ENCODE measurements at places on chromosomes 3 and 15. TPM values are rescaled to one million over a fixed set of nuclear protein-coding genes. Genes with fewer than 3 reads are reported as not detected.

GRCh38 chr3:191292243-191293015 lies 36.8 kb upstream of the CCDC50 start:
- no peak overlapping the region for H3K4me3 ChIP-seq
- no peak for DNase-seq
- no peaks in the 10 kb centered on the region for H3K4me1 ChIP-seq
- no peaks in the 10 kb centered on the region for H3K27me3 ChIP-seq
- H3K36me3 ChIP-seq = no peaks in the 10 kb centered on the region
- H3K27ac ChIP-seq = no peak overlapping the region

DNA sequence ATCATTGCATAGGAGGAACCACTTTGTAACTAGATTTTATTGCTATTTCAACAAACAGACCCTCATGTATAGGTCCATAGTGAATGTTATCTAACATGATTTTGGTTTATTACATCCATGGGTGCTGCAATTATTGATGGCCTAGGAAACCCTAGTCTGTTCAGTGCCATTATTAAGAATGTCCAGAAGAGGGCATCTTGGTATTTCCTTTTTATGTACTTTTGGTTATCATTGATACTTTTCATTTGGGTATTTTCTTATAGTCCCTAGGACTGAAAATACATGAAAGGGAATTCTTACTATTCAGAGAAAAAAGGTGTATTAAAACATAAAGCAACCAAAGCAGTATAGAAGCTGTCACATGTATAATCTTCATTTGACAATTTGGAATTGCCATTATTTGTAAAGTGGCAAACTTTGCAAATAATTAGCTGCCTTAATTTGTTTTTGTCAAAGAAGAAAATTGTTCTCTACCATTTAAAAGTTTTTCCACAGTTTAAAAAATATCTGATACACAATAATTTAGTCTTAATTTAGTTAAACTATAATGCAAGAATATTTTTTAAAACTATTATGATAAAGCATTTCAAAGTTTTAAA lies 48.7 kb downstream of the CNOT10 start:
- no peaks in the 10 kb centered on the region for H3K4me1 ChIP-seq
- H3K27me3 ChIP-seq = no peaks in the 10 kb centered on the region
- no peak for DNase-seq
- H3K27ac ChIP-seq = no peak overlapping the region
- H3K4me3 ChIP-seq = no peak overlapping the region

GRCh38 chr3:66469220-66469640 lies 31.6 kb downstream of the LRIG1 start:
- H3K27ac ChIP-seq = peak overlapping the region; percentile 13
- H3K4me1 ChIP-seq = peaks cover 64% of the 10 kb centered on the region
- H3K27me3 ChIP-seq = no peaks in the 10 kb centered on the region
- DNase-seq = no peak
- H3K36me3 ChIP-seq = no peaks in the 10 kb centered on the region

DNA sequence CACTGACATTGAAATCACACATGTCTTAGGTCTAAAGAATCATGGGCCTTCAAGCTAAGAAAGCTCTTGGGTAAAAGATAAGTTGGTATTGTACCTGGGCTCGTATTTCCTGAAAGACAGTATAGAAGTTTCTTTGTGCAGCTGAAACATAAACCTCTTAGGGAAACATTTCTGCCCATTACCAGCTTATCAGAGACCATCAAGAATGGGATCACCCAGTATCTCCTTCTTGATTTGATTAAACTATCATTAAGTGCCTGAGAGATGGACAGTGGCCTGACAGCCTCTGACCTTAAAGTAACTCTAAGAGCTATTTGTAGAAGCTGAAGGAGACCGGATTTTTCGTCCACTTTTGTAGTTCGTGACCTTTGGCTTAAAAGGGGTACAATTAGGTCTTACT lies 265.3 kb downstream of the ERC2 start:
- H3K27ac ChIP-seq = no peak overlapping the region
- no peaks in the 10 kb centered on the region for H3K36me3 ChIP-seq
- H3K4me1 ChIP-seq = no peaks in the 10 kb centered on the region
- DNase-seq = no peak
- H3K4me3 ChIP-seq = no peak overlapping the region

GRCh38 chr15:48058371-48058770 lies 62.4 kb upstream of the SLC24A5 start:
- no peaks in the 10 kb centered on the region for H3K36me3 ChIP-seq
- no peak for DNase-seq
- no peak overlapping the region for H3K4me3 ChIP-seq
- no peak overlapping the region for H3K27ac ChIP-seq
- no peaks in the 10 kb centered on the region for H3K4me1 ChIP-seq

- DNase-seq = no peak
- peak overlapping the region; percentile 35 for H3K4me3 ChIP-seq
- peak overlapping the region; percentile 54 for H3K27ac ChIP-seq
- H3K4me1 ChIP-seq = peaks cover 27% of the 10 kb centered on the region
Observed at GRCh38 chr3:61594964-61595285, 33.6 kb downstream of the PTPRG start.

DNA sequence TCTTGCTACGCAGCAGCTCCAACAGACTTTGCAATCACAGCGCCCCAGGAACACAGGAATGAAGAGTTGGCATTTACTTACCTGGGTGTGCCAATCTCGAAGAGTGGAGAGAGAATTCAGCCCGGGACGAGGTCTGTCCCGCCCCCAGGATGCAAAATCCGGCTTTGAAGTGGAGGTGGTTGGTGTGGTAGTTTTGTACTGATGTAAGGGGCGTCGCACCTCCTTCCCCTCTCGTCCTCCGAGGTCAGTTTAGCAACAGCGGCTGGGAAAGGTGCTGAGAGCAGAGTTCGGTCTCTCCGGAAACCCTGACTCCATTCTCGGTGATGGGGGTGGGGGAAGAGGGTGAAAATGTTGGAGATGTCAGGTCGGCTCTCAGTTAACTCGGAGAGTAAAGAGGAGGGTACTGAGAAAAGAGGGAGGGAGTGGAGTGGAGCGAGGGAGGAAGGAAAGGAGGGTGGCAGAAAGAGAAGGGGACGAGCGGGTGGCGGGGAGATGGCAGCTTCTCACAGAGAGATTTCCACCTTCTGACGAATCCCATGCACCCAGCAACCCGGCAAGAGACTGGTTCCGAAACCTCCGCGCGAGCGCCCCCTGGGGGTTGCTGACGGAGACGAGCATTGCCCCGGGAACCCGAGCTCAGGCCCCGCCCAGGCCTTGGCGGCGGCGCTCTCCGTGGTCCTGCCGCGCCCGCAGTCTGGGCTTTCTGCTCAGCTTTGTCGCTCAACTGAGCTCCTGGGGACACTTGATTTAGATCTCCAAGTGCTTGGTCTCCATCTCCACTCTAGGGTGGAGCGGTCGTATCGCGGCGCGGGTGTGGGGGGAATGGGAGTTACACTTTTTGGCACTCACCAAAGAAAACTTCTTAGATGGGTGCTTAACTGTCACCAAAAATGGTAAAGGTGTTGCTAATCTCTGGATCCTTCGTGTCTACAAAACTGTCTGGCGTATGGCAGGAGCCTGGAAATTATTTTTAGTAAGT lies at the start of gene CPNE4:
Gene CPNE4 (minus strand): TSS at position 529 of the 979 bp plus-strand sequence.
- H3K27ac ChIP-seq = no peak within 1 kb of the TSS

The CKMT1B gene
- not detected for total RNA-seq

All from psoas muscle (tissue), 8 donors.